Heart left ventricle (tissue), 16 donors: ENCODE measurements at places on chromosomes 11 and 22.

GRCh38 chr11:70583781-70584218 lies 185.5 kb downstream of the CTTN start:
- DNase-seq: no peak

- no peak for DNase-seq
Measured at GRCh38 chr11:4441515-4441914, 7.6 kb upstream of the OR52K2 start.

DNA sequence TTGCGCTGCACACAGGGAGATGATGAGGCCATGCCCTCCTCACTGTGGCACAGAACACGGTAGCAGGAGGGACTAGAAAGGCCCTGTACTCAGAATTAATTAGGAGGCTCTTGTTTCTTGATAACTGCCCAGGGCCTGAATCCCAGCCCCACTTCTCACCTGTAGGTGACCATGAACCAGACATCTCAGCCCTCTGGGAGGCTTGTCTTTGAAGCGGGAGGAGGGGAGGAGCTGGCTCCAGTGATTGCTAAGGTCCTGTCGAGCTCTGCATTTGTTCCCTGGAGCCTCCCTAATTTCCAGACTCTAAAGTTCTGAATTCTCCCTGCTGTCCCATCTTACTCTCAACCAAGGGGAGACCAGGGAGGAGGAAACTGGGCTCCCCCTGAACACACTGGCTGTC lies 19.8 kb upstream of the OAF start:
- DNase-seq: no peak

DNA sequence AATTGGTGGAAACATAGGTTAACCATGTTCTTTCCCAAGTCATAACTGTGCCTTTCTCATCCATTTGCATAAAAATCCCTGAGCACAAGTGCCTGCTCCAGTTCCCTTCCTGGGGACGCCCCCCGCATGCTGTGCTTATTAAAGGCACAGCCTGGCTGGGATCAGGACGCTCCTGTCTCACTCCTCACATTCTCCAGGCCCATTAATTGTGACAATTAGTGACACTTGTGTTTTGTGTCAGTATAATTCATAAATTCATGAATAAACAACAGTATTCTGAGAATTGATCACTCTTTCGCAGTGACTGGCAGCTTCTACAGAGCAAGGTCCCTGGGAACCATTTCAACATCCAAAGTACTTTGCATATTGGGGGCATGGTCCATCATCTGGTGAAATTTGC lies 1354.4 kb downstream of the TBC1D22A start:
- DNase-seq: no peak
